ENCODE measurements at places on chromosomes 2 and 18.

GRCh38 chr18:22132258-22132657, 37.1 kb upstream of the GATA6 start:
- no peak for DNase-seq

GRCh38 chr2:70085711-70086277, 1.5 kb upstream of the PCBP1 start:
- DNase-seq, result no peak

GRCh38 chr2:71071681-71072398, 3.4 kb downstream of the NAGK start:
- DNase-seq, result peak; percentile 81

- no peak for DNase-seq
These were observed 207.1 kb upstream of the SPOPL start for GRCh38 chr2:138294451-138294850.

DNA sequence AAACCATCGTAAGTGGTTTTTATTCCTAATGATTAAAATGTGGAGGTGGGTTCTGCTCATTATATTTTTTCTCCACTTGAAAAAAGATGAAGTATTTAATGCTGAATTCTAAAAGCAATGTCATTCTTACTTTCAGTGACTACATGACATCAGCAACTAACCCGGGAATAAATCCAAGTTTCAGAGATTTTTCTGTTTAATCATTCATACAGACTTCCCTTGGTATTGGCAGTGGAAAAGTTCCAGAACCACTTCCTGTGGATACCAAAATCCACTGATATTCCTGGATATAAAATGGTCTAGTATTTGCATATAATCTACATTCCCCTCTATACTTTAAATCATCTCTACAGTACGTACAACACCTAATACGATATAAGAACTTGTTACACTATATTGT, 128.6 kb downstream of the ZNF532 start:
- no peak for DNase-seq

DNA sequence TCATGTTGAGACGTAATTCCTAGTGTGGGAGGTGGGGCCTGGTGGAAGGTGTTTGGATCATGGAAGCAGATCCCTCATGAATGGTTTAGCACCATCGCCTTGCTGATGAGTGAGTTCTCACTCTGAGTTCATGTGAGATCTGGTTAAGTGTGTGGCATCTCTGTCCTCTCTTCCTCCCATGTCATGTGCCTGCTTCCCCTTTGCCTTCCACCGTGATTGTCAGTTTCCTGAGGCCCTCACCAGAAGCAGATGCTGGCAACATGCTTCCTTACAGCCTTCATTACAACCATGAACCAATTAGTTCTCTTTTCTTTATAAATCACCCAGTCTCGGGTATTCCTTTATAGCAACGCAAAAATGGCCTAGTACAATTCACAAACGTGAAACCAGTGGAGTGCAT, 14.6 kb upstream of the MCM6 start:
- no peak for DNase-seq

GRCh38 chr2:188813315-188813714, 160.9 kb upstream of the COL3A1 start:
- DNase-seq, result no peak

GRCh38 chr2:147756069-147756468, 88.8 kb upstream of the ACVR2A start:
- DNase-seq, result no peak

DNA sequence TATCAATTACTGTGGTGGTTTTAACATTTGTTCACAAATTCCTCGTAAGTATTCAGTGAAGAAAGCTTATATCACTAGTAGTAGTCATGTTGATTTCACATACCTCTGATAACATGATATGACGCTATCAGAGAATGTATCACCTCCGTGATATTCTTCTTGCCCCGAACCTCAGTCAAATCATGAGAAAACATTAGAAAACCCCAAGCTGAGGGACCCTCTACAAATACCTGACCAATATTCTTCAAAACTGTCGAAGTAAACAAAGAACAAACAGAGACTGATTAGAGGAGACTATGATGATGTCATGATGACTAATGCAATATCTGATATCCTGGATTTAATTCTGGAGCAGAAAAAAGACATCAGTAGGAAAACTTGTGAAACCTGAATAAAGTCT, 85.6 kb upstream of the SPOPL start:
- no peak for DNase-seq

DNA sequence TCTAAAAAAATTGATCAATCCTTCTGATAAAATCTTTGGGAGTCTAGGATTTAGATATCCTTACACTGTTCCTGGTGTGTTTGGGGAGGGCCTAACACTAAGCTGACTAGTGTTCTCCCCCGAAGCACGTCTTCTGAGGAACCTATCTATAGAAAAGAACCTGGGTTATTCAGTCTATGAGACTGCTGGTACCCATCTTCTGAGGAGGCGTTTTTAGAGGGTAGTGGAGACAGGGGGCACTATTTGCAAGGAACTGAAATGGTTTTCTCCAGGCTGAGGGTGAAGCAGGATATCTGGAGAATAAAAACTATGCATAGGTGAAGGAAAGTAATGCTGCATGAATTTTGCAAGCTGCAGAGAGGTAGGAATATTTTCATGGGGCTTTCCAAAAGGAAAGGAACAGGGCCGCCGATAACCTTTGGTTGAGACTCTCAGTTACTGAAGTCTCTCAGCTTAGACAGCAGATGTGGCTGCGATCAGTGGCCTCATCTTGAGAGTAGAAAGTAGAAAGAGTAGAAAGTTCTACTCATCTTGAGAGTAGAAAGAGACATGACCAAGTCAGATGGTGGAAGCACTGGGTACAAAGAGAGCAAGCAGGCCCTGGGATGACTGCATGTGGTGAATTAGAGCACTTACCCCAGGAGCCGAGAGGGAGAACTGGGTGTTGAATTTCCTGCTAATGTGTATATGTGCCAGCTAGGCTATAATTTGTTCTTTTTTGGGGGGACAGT, 31.8 kb upstream of the KCNE4 start:
- no peak for DNase-seq

DNA sequence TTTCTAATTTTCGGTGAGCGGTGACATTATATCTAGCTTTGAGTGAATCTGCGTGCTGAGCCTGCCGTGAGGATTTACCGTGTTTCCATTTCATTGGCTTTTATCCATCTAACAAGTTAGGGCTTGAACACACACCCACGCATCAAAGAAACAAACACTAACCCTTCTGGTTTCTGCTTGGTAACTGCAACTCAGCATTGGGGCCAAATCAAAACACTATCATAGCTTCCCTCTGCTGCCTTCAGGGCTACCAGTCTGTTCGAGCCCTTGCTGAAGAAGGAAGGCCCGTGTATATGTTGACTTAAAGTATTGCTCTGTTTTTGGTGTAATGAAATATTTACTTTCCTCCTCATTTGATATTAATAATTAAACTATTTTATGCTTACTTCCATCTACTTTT, 227.2 kb downstream of the PHLPP1 start:
- no peak for DNase-seq

GRCh38 chr2:80378-80777, 34.1 kb upstream of the FAM110C start:
- DNase-seq, result no peak
